Type B pancreatic cell (in vitro differentiated cells): ENCODE measurements at places on chromosomes 6 and 20.

- DNase-seq = no peak
- no peak overlapping the region for H3K4me3 ChIP-seq
- no peaks in the 10 kb centered on the region for H3K36me3 ChIP-seq
- H3K4me1 ChIP-seq = peaks cover 11% of the 10 kb centered on the region
Measured at GRCh38 chr6:35534407-35535170, 21.9 kb upstream of the TULP1 start.

DNA sequence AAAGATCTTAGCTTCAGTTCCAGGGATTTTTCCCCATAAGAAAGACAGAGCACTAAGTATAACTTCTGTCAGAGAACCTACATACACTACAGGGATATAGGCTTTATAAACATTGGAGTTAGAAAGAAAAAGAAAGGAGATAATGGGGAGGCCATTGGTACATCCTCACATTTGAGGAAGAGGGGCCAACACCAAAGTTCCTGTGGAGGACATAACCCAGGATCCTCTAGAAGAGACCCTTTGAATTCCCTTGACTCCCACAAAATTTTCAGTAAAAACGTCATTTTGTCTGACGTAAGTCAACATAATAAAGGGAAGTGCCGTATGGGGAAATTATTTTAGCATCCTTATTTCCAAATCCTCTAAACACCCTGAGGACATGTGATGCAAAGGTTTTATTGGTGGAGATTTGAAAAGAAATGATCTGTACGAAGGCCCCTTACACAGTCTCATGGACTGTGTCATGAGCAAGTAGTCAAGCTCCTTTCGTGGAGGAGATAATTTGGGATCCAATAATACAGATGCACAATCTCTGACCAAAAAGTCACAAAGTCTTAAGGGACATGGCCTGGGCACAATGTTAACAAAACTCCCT is 33.2 kb downstream of the HLA-DRA start:
- no peak overlapping the region for H3K27ac ChIP-seq
- peaks cover 10% of the 10 kb centered on the region for H3K27me3 ChIP-seq
- H3K36me3 ChIP-seq = no peaks in the 10 kb centered on the region
- DNase-seq = no peak
- H3K4me3 ChIP-seq = no peak overlapping the region

DNA sequence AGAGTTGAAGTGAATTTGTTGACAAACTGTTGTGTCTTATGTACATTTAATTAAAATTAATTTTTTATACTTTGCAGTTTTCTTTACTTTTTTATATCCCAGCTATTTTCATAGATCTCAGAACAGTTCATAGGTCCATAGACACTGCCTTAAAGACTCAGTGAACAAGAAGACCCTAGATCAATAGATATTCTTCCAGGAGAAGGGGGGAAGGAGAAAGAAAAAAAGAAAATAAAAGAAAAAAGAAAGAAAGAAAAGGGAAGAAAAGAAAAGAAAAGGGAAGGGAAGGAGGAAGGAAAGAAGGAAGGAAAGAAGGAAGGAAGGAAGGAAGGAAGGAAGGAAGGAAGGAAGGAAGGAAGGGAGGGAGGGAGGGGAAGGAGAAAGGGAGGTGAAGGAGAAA is 130.8 kb downstream of the MAFB start:
- no peak for DNase-seq
- peaks cover 8% of the 10 kb centered on the region for H3K27me3 ChIP-seq
- peaks cover 8% of the 10 kb centered on the region for H3K4me1 ChIP-seq
- no peak overlapping the region for H3K4me3 ChIP-seq

DNA sequence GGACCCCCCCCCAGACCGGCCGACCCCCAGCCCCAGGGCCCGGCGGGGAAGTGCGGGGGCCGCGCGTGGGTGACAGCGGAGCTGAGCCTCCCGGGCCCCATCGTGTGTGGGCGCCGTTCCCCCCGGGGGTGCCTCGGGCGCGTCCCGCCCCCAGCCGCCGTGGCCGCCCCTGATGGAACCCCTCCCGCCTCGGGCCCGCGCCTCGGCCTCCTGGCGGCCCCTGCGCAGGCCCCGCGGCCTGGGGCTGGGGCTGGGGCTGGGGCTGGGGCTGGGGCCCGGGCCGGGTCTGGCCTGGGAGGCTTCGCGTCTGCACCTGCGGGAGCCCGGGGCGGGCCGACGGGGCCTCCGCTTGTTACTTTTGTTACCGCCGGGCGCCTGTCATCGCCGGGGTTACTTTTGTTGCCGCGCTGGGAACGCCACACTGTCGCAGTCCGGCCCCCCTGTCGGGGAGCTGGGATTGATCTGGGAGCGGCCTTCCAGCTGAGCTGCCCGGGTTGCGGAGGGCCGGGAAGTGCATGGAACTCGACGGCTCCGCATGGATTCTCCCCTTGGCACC is 598 bp downstream of the OGFR start:
- no peak for DNase-seq
- H3K4me3 ChIP-seq = peak overlapping the region; percentile 82
- H3K27me3 ChIP-seq = peaks cover 3% of the 10 kb centered on the region

DNA sequence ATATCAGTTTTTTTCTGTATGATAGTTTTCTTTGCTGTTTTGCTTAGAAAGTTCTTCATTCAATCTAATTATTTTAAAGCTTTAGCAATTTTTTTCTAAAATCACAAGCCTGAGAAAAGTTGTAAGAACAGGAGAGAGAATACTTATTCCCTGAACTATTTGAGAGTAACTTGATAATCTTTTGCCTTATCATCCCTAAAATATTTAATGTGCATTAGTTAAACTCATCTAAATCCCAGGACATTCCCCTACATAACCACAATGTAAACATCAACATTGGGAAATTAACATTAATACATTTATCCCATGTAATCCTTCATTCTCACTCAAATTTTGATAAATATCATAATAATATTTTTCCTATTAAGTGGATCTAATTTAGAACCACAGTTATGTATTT is 241.8 kb downstream of the CD109 start:
- H3K4me1 ChIP-seq = no peaks in the 10 kb centered on the region
- no peak overlapping the region for H3K4me3 ChIP-seq
- H3K36me3 ChIP-seq = no peaks in the 10 kb centered on the region
- H3K27me3 ChIP-seq = no peaks in the 10 kb centered on the region
- DNase-seq = no peak

DNA sequence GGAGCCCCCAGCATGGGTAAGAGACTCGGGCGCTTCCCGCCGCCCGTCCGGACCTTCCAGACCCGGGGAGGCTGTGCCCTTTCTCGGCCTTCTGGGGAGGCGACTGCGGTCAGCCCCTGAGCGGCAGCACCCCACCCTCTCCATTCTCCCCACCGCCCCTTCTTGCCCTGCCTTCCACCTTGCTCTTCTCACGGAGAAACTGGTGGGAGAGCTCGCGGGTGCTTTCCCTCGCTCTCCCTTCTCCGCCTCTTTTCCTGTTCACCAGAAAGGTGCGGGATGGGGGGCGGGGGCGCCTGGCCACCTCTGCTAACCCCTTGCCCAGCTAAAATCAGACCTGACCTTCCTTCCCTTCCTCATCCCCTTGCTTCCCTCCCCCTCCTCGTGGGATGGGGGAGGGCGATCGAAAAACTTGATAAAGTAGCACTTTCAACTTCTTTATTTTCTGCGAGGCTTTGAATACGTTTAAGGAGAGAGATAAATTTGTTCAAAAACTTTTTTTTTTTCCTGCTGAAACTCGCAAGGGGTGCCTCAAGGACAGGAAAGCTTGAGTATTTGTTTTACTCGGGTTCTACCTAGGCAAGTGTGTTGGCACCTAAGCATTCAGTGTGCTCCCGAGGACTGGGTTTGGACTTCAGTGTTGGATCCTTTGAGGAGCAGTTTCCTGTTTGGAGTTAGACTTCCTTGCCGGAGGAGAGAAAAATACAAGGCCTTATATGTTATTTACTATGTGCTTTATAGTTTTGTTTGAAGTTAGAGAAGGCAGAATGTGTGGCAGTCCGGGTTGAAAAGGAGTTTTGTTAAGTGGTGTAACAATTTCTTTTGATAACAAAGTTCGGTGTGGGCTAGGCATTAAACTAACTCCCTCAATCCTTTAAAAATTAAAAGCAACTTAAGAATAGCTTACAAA is 897 bp downstream of the CD2AP start:
- H3K36me3 ChIP-seq = no peaks in the 10 kb centered on the region
- H3K4me3 ChIP-seq = peak overlapping the region; percentile 98
- peaks cover 27% of the 10 kb centered on the region for H3K4me1 ChIP-seq
- no peaks in the 10 kb centered on the region for H3K27me3 ChIP-seq
- no peak for DNase-seq

DNA sequence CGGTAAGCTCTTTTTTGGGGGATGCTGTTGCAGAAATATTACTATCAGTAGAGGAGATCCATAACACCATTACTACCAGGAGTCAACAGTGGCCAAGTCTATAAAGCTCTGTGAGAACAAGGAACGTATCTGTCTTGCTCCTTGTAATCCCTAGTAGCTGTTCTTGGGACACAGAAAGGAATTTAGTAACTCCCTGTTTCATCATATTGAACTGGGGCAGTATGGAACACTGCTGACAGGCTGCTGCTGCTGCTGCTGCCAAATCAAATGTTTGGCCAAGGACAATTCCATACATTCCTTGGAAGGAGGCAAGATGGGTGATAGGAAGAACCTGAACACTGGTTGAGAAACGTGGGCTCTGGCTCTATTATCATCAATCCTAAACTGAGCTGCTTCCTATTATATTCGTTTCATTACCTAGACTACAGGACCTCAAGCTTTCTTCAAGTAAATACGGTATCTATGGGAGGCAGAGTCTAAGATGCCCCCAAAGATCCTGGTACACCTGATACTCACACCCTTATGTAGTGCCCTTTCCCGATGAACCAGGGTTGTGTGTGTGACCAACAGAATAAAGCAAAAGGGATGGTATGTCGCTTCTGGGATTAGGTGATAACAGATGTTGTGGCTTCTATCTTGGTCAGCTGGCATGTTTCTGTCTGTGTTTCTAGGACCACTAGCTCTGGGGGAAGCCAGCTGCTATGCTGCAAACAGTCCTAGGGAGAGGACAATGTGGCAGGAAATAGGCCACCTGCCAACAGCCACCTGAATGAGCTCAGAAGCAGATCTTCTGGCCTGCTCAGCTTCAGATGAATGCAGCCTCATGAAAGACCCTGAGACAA is 39.5 kb downstream of the ELOVL5 start:
- H3K4me1 ChIP-seq = peaks cover 21% of the 10 kb centered on the region
- DNase-seq = no peak
- no peaks in the 10 kb centered on the region for H3K27me3 ChIP-seq
- H3K36me3 ChIP-seq = peaks cover 24% of the 10 kb centered on the region
- H3K27ac ChIP-seq = peak overlapping the region; percentile 30

DNA sequence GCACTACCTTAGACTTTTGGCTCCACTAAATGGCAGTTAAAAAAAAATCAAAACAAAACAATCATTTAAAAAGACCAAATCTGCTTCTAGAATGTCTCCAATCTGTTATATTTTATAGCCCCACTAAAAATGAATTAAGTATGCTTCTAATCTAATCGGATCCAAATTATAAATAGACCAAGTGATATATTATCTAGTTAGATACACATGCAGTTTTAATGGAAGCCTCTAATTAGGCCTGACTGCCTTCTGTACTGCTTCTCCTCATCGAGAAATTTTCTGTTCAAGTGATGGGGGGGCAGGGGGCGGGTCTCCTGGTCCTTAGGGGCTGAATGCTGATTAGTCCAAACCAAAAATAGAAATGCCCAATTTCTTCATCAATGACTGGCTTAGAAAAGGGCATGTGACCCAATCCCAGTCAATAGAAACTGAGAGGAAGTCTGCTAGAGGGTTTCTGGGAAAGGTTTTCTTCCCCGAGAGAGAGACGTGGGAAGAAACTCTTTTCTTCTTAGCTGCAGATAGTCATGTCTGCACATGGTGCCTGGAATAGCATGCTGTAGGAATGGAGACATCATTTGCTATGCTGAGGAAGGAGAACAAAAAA is 6.9 kb downstream of the SESN1 start:
- H3K27ac ChIP-seq = no peak overlapping the region
- no peak overlapping the region for H3K4me3 ChIP-seq
- H3K36me3 ChIP-seq = peaks cover 3% of the 10 kb centered on the region
- H3K4me1 ChIP-seq = peaks cover 21% of the 10 kb centered on the region
- DNase-seq = no peak
- H3K27me3 ChIP-seq = no peaks in the 10 kb centered on the region

- H3K27me3 ChIP-seq = peaks cover 12% of the 10 kb centered on the region
- H3K4me1 ChIP-seq = peaks cover 18% of the 10 kb centered on the region
- no peak overlapping the region for H3K27ac ChIP-seq
Measured at GRCh38 chr6:134288538-134289203, 29.2 kb downstream of the SGK1 start.

DNA sequence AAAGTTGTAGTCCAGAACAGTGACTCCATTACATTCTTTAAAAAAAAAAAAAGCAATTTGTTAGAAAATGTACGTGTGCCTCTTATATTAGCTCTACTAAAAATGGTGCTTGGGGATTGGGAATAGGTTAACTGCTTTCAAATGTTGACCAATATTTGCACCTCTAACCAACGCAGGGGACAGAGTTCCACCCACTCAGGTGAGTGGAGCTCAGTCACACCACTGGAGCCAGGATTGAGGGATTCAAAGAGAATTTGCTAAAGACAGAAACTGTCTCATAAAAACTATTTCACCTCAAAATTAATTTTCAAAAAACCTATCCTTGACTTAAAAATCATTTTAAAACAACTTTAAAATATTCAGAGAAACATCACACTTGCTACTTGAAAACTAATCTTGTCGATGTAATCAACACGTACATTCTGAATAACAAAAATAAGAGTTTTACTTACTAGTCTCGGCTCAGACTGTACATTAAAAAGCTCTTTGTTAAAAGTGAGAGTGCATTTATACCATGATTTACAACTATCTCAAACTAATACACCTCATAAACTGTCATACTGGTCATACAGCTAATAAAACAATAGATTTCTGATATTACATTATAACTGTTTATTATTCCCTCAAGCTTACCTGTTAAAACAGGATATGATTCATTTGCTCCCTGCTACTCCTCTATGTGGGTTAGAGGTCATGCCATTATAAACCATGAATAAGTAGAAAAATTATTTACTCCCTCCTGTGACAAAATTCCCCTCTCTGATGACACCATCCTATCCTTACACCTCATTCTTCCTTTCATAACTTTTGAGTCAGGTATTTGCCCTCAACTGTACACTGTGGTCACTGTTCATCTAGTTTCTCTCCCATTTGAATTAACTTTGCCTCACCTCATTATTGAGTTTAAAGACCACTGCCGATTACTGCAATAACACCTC is 88.6 kb downstream of the PDE10A start:
- H3K4me1 ChIP-seq = peaks cover 17% of the 10 kb centered on the region
- no peak for DNase-seq
- no peak overlapping the region for H3K4me3 ChIP-seq
- no peaks in the 10 kb centered on the region for H3K36me3 ChIP-seq

DNA sequence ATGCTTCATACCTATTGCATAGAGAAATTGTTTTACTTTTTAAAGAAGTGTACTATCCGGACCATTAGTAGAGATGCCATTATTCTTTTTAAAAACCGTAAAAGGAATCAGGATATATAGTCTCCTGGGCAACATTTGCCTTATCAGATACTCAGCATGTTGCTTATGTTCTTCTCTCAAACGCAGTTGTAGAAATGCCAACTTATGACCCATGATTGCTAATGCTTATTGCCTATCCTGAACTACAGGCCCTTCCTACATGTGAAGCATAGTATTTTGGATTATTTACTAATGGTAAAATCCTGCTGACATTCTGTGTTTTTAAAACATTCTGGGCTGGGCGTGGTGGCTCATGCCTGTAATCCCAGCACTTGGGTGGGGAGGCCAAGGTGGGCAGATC is 99.5 kb downstream of the FOXO3 start:
- no peak overlapping the region for H3K4me3 ChIP-seq
- DNase-seq = no peak
- no peak overlapping the region for H3K27ac ChIP-seq
- H3K36me3 ChIP-seq = peaks cover 19% of the 10 kb centered on the region
